Memory B cell (primary cell): ENCODE measurements at places on chromosomes 7 and 10.

DNA sequence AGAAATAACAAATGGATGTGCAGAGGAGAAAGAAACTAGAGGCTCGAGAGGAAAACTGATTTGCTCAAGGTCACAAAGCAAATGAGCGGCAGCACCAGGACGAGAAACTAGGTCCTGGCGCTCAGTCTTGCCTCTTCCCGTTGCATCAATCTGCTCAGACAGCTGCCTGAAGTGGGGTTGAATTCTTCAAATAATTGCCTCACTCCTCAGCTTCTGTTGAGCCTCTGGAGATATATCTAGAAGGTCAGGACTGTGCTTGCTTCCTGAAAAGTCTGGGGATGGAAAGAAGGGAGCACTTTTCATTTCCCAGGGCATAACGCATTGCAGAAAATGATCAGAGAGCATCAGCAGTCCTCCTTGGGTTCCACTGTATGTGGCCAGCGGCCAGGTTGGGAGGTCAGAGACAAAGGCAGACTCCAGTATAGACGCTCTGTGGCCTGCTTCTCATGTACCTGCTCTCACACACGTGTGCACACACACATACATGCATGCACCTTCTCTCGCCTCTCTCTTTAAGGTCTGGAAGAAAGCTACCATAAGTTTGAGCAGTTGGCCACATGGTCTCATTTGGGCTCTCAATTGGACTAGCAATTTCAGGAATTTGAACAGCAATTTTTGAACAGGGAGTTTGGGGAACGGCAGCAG is 83.7 kb upstream of the DUSP5 start:
- DNase-seq = no peak

- DNase-seq = no peak
Observed at GRCh38 chr10:24926557-24926956, 25.8 kb downstream of the PRTFDC1 start.

GRCh38 chr7:88111140-88111743 is 108.6 kb downstream of the SRI start:
- DNase-seq = no peak

DNA sequence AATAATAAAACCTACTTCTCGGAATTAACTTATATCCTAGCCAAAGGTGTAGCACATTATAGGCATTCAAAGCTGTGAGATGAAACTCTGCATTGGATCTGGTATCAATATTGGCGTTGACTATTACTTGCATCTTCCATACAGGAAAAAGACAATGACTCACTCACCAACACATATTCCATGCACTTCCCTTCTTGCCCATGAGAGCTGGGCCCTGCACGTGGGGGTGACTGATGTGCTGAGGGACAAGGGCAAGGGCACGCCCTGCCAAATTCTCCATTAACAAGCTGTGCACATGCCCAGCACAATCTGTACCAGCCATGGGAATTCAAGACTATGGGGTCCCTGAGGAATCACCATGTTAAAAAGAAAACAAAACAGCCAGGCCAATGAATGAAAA is 188.1 kb upstream of the PDE1C start:
- DNase-seq = no peak

- no peak for DNase-seq
Observed at GRCh38 chr7:36285276-36285675, 104.4 kb upstream of the ANLN start.

DNA sequence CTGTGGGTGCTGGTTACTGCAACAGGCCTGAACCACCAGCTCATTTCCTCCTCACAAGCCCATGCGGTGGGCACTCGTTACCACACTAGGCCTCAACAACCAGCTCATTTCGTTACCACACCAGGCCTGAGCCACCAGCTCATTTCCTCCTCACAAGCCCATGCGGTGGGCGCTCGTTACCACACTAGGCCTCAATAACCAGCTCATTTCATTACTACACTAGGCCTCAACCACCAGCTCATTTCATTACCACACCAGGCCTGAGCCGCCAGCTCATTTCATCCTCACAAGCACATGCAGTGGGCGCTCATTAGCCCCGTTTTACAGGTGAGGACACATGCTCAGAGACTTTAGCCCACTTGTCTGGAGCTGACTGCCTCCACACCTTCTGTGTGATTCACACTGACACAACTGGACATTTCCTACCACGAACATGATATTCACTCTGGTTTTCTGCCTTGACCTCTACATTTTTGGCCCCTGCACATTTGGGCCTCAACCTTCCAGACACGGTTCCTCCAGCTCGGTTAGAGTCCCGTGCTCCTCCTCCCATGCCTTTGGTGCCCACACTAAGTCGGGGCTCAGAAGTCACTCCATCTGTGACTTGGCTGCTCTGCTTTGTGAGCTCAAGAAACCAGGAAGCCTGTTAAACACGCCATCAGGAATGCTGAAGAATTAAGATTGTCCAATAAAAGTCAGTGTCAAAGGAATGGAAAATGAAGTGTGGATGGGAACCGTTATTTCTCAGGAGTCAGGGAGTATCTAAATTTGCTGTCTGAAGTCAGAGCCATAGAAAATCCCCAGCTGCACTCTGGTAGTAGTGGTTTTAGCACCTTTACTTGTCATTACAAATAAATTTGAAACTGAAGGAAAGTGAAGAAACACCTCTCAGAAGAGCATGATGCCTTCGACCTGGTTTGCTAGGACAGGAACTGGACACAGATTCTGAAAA is 55.8 kb upstream of the LANCL2 start:
- no peak for DNase-seq

DNA sequence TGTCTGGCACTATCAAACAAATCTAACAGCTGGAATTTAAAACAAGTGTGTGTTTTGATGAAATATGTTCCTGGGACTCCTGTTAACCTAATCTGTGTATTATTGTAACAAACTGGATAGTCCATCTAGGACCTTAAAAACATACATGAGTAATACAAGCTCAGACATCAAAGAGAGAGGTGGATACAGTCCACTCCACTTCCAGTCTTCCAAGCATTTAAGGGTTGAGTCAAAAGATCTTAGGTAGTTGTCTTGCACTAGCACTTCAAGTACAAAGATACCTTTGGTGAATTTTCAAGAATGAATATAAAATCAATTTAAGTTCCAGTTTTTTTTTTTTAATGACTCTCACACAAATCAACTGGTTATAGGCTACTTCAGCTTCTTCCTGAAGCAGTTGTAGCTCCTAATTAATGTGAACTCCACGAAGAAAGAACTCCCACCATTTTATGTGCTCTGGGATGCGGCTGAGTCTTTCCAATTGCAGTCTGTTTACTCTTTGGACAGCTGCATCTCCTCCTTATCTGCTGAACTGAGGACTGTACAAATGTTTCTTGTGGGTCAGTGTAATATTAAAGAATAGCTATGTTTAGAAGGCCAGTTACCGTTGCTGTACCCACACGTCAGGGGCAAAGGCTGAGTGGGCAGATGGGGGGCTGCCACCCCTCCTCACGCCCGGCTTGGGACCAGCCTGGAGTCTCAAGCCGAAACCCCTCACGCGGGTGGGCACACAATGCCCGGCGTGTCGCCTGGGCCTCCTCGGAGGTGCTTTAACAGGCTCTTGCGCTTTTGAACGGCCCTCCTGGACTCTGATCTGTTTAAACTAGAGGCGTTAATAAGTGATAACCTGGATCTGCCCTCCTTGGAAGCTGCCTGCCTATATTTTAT is 2.9 kb upstream of the IGF2BP3 start:
- peak; percentile 9 for DNase-seq

DNA sequence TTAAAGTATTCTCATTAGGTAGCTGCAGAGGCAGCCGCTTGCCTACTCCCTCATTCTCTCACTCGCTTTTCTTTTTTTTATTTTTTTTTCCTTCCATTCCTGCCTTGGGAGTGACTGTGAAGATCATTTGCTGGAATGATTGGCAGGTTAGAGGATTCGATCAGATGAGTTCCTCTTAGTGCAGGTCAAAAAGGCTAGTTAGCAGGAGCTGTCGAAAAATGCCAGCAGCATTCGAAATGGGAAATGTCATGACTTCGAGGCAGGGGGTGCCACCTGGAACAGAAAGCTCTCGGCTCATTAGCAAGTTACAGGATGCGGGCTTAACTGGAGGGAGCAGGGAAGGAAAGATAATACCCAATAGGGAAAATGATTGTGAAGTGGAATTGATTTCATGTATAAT is 137.5 kb upstream of the FZD1 start:
- DNase-seq = no peak

GRCh38 chr10:65320236-65321026 is 1605.4 kb upstream of the LRRTM3 start:
- no peak for DNase-seq

GRCh38 chr10:67011981-67012380 is 86.1 kb downstream of the LRRTM3 start:
- DNase-seq = no peak

- DNase-seq = no peak
Observed at GRCh38 chr7:137360087-137360679, 16.6 kb upstream of the PTN start.

GRCh38 chr7:50625360-50625759 is 60.2 kb upstream of the DDC start:
- no peak for DNase-seq

- no peak for DNase-seq
Observed at GRCh38 chr7:92932450-92932849, 96.1 kb upstream of the CDK6 start.

DNA sequence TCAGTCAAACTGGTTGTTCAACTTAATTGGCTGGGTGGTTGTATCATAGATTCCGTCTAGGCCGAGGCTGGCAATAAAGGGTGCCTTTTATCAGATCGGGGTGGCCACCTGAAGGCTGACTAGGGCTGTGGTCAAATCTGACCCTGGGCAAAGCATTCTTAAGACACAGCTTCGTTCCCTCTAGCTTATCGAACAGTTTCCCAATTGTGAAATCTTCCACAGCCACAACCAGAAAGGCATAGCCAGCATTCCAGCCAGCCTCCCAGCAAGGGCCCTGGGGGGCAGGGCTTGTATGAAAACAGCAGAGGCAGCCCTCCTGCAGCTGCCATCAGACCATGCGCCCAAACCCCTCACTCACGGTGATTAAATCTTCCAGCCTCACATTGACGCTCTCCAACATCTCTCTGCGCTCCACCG is 42.5 kb upstream of the TMEM213 start:
- no peak for DNase-seq

DNA sequence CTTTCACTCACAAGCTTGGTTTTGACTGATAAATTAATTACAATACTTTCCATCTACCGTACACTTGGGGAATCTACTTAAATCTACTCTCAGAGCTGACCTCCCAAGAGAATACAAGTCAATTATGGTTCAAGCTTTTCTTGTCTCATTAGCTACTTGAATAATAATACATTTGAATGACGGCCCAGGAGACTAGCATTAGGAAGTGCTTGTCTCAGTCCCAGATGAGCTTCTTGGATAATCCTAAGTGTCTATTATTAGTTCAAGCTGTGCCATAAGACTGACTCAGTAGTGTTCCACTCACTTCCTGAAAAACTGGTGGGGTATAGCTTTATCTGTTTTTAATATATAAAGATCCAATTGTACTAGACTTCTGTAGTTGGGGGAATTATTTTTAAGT is 100.2 kb downstream of the GNAT3 start:
- DNase-seq = no peak

DNA sequence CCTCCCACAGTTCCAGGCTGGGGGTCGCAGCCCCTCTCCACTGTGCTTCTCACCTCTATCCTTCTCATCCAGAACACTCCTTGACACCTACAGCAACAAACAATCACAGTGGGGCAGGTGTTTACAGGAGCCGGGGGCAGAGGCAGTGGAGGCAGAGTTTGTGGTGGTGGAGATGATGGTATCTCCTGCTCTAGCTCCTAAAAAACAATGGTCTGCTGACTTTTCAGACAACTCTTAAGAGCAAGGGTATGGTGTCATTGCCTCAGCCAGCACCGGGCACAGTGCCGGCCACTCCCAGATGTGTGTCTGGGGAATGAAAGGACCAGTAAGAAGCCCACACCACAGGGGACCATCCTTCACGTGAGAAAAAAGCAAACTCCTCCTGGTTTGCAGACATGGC is 36.3 kb upstream of the ANTXRL start:
- no peak for DNase-seq

- DNase-seq = no peak
Observed at GRCh38 chr10:72132854-72133253, 44.5 kb upstream of the SPOCK2 start.

GRCh38 chr7:99141841-99142726 is 1.8 kb downstream of the SMURF1 start:
- DNase-seq = peak; percentile 38

GRCh38 chr10:52597189-52597863 is 175.3 kb downstream of the MBL2 start:
- DNase-seq = no peak
